OCI-LY7 (cell line): ENCODE measurements at places on chromosomes 7 and 10. TPM values are rescaled to one million over a fixed set of nuclear protein-coding genes. Genes with fewer than 3 reads are reported as not detected.

The LDB3 gene
- total RNA-seq, result 0.08 TPM in 1 of 2 replicates, not detected in the other

The SHTN1 gene
- not detected in 2 replicates for total RNA-seq

The OPALIN gene
- total RNA-seq, result not detected in 2 replicates

DNA sequence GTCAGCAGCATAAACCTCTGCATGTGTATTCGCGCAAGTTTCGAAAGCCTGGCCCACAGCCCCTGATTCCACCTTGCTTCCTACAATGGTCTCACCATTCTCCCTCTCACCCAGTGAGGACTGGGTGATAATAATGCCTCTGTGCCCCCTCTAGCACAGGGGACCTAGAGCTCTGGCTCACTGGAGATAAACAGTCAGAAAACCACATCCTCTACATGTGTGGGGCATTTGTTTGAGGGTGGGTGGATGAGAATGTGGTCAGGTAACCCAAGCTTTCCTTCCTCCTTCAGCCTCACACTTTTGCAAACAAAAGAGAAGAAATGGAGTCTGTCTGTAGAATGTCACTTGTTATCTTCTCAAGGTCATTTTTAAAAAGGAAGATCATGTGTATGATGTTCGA is 373.5 kb downstream of the KCNMA1 start:
- DNase-seq, result no peak

DNA sequence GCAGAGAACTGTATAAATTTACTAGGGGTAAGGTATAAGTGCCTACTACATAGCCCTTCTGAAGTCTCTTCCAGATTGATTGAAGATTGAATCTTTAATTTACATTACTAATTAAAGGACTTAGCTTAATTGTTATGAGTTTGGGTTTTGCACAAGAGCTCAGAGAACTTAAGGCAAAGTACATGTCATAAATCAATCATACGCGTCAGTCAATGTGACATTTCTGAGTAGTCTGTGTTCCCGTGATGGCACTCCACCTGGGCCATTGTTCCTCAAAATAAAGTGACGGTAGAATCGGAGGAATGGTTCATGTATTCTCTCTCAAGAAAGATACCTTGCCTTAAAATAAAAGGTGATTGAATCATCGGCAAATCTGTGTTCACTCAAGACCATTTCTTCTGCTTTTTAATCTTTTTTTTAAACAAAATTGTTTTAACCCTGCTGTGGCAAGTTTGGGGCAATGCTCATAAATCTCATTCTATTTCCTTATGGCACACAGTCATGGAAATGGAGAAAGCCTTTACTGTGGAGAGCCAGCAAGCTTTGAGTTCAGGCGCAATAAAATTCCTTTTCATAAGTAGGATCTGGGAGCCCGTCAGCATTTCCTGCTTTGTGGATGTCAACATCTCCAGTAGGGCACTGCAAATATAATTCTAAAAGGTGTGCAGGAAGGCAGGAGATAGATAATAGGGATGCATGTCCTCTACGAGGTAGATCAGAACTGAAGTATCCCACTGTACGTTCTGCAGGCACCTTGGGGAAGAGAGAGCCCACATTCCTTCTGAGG is 427.4 kb downstream of the GATA3 start:
- DNase-seq, result no peak

- no peak for DNase-seq
Observed at GRCh38 chr10:14707481-14707880, 67.2 kb downstream of the FAM107B start.

DNA sequence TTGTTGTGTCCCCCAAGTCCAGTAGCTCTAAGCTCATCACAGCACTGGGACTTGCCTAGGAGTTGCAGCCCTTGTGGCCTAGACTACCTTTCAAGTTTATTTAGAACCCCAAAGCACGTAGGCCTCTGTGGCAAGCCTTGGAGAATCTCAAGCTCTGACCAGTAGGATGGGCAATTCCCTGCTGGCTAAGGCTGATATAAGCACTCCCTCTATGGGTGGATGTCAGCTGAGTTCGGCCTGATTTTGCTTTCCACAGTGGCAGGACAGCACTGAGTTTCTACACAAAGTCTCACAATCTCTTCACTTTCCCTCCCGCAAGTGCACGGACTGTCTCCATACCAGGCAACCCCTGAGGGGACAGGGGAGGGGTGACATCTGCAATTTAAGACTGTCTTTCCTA is 886.4 kb upstream of the LRRN3 start:
- DNase-seq, result no peak

GRCh38 chr7:134289423-134289822 is 27.3 kb downstream of the SLC35B4 start:
- DNase-seq, result no peak

DNA sequence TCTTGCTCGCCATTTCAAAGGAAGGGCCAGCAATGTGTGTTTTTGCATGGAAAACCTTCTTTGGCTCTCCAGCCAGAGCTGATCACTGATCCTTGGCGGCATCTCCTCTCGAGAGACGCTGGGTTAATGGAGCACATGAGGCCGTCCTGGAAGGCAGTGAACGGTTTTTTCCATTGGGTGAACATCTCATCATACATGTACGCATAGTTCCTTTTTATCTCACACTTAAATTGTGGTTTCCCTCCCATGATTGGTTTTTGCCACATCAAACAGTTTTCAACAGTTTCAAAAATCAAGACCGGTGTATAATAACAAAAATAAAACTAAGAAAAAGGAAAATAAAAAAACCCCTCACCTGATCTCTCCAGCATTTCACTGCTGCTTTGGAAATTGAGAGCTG is 276.4 kb downstream of the TCF7L2 start:
- no peak for DNase-seq

GRCh38 chr7:11313801-11314200 is 340.1 kb downstream of the PHF14 start:
- no peak for DNase-seq
